ENCODE measurements at places on chromosomes 6 and 20.

DNA sequence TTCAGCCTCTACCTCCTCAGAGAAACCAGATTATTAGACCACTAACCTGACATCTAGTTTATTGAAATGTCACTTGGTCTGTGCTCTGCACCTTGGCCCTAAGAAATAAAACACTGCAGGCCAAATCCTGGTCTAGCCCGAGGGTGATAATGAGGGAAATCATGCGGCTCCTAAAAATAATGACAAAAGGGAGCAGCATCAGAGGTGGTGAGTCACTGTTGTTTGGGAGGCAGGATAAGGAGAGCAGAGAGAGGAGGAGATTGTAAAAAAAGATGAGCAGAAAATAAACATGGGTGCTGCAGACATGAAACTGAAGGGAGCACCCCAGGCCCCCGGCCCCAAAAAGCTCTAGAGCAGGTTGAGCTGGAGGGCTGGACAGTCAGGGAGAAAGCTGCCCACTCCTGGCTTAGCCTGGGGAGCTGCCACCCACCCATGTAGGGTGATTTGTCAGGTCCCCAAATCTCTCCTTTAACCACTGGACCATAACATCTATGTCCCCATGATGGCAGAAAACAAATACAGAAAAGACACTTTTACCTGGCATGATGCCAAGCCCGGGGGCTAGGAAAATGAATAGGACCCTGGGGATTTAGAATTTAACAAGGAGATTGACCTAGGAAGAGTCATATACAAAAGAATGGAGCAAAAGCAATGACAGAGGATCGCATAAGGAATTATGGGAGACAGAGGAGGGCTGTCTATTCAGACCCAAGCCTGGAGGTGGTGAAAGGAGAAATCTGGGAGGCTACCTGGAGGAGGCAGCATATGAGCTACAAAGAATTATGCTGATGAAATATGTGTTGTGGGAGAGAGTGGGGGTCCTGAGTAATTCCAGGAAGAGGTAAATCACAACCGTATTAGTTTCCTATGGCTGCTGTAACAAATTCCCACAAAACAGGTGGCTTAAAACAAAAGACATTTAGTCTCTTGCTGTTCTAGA is 103.7 kb downstream of the SNAP25 start:
- DNase-seq, result no peak

DNA sequence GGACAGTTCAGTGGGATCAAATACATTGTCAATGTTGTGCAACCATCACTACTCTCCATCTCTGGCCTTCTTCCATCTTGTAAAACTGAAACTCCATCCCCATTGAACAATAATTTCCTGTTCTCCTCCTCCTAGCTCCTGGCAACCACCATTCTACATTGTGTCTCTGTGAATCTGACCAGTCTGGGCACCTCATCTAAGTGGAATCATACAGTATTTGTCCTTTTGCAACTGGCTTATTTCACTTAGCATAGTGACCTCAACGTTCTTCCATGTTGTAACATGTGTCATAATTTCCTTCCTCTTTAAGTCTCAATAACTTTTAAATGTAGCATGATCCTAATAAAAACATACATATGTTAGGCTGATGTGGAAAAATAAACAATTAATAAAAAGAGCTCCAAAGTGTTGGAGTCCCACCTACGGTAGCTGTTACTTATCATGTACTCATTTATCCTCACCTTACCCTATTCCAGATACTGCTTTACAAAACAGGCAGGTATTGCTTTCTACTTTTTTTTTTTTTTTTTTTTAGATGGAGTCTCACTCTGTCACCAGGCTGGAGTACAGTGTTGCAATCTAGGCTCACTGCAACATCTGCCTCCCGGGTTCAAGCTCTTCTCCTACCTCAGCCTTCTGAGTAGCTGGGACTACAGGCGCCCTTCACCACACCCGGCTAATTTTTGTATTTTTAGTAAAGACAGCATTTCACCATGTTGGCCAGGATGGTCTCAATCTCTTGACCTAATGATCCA is 91.9 kb downstream of the TNFAIP3 start:
- DNase-seq, result no peak

DNA sequence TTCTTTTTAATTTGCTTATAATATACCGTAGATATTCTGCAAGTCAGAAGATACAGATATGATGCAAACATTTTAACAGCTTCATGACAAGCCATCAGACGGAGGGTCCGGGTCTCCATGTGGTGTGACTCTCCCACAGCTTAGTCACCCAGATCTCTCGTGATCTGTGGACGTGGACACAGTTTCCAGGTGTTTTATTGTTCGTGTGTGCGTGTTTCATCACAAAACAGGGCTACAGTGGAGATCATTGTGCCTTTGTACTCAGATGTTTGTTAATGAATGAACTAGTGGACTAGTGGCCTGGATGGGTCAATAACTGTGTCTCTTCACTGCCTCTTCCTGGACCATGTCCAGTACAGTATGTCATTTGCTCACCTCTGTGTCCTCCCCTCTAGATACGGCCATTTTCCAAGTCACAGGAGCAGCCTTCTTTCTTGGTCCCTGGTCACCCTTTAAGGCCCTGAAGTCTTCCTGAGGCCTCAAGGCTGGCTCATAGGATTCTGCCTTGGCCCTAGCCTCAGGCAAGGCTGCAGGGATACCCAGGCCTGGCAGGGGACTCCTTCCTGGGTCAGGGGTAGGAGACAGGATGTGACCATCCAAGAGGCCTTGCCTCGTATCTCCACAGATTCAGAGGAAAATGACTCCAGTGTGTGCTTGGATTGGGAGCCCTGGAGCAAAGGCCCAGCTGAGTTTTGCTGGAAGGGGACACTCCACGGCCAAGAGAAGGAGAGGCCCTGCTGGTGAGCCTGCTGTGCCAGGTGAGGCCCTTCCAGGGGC is 4.6 kb downstream of the ADIG start:
- no peak for DNase-seq

- DNase-seq, result peak; percentile 47
Measured at GRCh38 chr6:170023620-170024521, 267.0 kb downstream of the DLL1 start.

DNA sequence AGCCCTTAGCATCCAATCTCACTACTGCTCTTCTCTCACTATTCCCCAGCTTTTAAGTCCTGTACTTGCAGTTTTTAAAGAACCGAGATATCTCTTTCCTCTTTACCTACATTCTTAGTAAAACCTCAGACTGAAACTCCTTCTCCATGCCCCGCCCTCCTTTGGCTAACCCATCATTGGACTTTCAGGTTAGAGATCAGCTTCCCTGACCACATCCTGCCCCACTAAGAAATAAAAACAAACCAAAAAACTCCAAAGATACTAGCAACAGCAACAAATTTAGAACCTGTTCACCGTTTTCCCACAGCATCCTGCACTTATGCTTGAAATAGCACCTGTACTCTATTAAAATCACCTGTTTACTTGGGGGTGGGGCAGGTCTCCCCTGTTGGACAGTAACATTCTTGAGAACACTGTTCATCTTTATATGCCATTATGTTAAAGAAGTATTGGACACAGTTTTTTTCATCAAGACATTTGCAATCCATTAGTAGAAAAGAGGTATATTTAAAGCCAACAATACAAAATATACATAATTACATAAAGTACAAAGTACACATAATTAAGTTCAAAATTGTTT is 16.3 kb upstream of the SMAP1 start:
- no peak for DNase-seq

DNA sequence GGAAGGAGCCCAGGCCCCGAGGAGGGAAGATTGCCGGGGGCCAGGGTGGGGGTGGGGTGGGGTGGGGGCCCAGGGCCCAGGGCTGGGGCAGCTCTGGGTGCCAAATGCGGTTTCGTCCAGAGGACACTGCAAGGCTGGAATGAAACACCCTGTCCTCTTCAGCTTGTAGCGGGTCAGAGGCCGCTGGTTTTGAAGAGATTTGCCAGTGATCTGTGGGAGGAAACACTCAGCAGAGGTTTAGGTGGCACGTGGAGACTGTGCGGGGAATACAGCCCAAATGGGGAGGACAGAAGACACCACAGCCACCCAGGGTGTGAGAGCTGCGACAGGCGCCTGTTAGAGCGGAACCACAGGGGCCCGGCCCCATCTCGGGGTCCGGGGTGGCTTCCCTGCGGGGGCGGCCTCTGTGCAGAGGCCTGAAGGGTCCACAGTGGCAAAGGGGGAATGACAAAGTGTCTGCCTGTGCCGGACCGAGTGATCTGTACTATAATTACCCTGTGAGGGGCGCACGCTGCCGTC is 29.2 kb downstream of the FRMD1 start:
- no peak for DNase-seq

DNA sequence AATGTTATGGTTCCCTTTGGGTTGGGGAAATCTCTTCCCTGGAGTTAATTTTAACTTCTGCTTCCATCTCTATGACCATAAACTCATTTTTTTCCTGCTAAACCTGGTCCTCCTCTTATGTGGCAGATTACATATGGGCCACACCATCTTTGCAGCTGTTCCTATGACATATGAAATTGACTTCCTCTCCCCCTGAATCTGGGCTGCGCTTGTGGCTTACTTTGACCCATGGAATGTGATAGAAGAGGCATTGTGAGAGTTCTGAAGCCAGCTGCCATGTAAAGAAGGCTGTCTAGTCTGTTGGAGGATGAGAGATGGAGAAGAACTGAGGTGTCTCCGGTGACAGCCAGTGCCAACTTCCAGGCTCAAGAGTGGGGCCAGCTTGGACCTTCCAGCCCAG is 100.1 kb downstream of the CDC5L start:
- DNase-seq, result no peak

DNA sequence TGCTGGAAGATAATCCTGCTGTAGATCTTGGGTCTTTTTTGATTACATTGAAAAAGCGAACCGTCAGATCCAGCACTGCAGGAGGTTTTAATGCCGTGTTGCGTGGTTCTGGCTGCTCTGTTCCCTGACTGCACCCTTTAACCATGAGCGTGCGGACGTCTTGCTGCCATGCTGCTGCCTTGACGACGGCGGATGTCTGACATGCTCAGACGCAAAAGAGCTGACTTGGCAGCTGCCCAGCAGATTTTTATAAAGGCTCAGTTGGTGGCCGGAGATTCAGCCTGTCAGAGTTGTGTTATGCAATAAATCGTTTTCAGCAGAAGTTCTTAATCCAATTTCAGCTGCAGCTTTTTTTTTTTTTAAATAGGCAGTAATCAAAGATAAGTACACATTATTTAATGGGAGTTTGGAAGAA is 119.4 kb downstream of the JARID2 start:
- no peak for DNase-seq

DNA sequence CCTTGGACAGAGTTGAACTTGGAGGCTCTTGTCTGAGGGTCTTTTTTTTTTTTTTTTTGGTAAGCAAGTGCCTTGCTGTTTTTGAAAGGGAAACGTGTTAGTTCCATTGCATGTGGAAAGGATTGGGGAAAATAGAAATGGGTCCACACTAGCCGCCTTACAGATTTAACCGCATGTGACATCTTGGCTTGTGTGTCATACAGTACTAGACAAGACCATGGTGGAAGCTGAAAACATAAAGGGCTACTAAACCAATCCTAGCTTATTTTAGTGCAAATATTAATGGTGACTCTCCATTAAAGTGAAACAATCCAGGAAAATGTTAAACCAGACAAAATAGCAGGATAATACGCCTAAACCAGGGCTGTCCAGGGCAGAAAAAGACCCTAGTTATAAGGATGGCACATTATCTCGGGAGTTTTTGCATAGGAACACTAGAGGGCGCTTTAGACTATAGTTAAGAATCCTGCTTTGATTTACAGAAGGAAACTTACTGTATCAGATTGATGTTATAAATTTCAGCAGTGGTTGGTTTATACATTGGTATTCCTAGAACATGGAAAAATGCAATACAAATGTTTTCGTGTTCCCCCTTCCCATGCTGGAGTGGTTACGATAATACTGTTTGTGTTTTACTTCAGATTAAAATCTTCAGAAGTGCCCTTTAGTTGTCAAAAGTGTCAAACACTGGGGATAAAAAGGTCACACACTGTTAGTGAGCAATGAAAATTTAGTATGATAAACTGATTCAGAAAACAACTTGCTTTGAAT is 59.8 kb upstream of the DEK start:
- DNase-seq, result no peak

GRCh38 chr6:57173056-57173885 is 1.1 kb downstream of the BAG2 start:
- DNase-seq, result no peak

DNA sequence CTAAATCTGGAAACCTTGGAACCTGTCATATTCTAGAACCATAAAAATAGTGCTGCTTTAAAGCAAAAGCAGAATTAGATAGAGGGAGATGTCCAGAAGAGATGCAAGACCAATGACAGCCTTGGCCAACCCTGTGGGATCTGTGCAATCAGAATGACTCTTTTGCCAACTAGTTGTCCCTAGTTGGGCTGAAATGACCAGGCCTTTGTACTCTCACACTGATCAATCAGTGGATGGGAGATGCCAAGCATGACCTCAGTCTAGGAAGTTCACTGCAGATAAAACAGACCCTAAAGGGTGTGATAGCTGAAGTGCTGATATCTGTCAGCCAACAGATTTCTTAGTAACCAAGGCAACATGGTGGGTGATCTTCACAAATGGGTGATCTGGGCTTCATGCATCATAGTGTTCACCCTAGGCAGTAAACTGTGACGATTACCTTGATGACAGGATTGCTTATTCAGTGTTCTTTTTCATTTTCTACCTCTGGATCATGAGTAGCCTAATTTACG is 52.1 kb downstream of the BCKDHB start:
- DNase-seq, result no peak

DNA sequence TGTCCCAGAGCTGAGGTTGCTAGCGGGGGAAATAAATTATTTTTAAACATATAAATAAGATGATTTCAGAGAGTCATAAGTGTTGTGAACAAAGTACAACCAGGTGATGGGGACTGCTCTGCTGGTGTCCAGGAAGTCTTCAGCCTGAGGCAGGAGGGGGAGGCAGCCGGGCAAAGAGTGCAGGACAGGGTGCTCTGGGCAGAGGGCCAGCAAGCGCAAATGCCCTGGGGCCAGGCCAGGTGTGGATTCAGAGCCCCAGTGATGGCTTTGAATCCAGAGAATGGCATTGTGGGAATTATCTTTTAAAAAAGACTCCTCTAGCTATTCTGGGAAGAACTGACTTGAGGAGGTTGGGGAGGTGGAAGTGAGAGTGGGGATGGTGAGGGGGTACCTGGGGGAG is 1.6 kb downstream of the CLPSL1 start:
- no peak for DNase-seq

GRCh38 chr20:19274412-19275015 is 62.1 kb downstream of the SLC24A3 start:
- DNase-seq, result no peak

Data from activated naive CD4-positive, alpha-beta T cell treated with anti-CD3 and anti-CD28 coated beads, Interleukin-2, amount 50 U/mL, for 72 hours (primary cell).